ENCODE measurements at places on chromosomes 6 and 20.

DNA sequence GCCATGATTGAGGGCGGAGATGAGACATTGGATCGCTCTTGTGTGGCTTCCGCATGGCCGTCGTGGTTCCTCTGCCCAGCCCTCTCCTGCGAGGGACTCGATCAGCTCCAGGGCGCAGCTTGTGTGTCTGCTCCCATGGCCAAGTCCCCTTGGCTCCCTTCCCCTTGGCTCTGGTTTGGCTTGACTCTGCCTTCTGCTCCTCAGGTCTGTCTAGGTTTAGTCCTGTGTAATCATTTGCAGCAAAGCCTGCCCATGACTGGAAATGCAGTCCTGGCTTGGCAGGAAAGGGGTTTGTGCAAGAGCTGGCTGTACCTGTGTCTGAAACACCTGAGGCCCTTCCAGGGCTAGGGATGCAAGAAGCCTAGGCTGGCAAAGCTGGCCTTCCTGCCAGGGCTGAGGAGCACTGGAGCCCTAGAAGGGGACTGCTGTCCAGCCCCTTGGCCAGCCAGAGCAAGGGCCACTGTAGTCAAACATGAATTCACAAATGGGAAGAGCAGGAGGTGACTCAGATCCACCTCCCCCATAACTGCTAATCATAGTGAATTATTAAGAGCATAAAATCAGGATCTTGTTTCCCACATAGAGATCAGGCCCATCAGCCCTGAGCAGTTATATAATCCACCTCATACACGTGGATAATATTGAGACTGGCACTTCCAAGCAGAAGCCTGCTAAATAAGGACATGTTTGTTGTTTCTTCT is 196.8 kb downstream of the FARS2 start:
- DNase-seq: peak; percentile 10

GRCh38 chr20:38344107-38344701 is 2.1 kb upstream of the LBP start:
- no peak for DNase-seq

GRCh38 chr6:27422651-27423332 is 34.2 kb downstream of the ZNF391 start:
- DNase-seq: no peak

DNA sequence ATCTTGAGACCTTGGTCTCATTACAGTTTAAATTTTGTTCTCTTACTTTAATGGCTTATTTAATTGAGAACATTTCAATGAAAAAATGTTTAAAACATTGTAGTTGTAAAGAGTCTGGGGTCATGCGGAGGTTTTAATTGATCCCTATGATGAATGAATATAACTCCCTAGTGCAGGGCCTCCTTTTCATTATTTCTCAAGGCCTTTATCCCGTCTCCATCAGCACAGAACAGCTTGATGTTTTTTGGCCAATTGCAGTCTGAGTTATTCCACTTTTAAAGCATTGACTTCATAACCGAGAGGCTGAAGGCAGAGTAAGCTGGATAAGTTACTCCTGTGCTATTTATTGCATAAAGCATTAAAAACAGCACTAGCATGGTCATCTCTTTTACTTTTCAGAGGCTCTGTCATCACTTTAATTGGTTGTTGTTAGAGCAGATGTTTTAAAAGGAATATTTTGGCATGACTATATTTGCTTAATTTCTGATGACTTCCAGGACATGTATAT is 83.4 kb downstream of the DTD1 start:
- no peak for DNase-seq

DNA sequence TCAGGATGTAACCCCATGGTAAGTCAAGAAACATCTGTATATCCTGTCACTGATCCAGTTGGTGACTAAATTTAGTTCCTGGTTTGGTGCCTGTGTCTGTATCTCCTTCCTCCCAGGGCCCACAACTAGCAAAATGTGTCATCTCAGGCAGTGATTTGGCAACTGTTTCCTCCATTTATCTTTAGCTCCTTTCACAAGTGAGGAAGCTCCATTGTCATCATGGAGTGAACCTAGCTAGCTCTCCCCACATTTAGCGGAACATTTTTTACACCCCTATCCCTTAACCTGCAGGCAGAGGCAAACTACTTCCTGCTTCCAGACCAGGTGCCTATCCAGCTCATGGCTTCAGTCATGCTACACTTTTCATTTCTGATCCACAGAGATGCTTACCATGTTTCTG is 99.5 kb downstream of the IPCEF1 start:
- no peak for DNase-seq
